RKO (cell line): ENCODE measurements at places on chromosomes 12 and 14.
A peak's percentile ranks its signal among the peaks of the same experiment; 100 is the strongest.

DNA sequence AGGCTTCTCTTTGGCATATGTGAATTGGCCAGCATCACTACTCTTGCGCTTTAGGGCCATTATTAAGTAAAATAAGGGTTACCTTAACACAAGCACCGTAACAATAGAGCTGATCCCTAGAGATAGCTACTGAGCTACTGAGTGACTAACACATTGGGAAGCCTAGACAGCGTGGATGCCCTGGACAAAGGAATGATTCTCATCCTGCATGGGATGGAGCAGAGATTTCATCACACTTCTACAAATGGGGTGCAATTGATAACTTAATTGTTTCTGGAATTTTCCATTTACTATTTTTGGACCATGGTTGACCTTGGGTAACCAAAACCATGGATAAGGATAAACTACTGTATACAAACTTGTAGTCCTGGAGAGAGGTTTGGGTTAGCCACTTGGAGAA lies 57.1 kb downstream of the FBXO34 start:
- DNase-seq = no peak

- DNase-seq = no peak
Observed at GRCh38 chr12:49543914-49544815, 5.3 kb downstream of the KCNH3 start.

DNA sequence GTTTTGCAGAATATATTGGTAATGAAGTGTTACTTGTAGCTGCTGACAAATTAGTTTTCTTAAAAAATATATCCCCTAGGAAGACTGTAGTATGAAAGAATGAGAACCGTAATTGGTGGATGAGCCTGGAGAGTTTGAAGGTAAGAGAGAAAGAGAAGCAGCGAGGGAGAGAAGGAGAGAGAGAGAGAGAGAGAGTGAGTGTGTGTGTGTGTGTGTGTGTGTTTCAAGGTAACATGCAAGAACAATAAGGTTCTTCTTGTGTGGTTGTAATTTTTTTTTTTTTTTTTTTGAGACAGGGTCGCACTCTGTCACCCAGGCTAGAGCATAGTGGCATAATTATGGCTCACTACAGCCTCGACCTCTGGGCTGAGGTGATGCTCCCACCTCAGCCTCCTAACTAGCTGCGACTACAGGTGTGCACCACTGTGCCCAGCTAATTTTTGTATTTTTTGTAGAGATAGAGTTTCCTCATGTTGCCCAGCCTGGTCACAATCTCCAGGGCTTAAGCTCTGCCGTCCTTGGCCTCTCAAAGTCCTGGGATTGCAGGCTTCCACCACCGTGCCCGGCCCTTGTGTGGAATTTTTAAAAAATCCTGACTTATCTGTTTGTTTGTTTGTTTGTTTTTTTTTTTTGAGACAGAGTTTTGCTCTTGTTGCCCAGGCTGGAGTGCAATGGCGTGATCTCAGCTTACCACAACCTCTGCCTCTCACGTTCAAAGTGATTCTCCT lies 73.7 kb downstream of the RASSF3 start:
- no peak for DNase-seq

GRCh38 chr14:101463566-101464171 lies 97.6 kb upstream of the DIO3 start:
- DNase-seq = no peak

DNA sequence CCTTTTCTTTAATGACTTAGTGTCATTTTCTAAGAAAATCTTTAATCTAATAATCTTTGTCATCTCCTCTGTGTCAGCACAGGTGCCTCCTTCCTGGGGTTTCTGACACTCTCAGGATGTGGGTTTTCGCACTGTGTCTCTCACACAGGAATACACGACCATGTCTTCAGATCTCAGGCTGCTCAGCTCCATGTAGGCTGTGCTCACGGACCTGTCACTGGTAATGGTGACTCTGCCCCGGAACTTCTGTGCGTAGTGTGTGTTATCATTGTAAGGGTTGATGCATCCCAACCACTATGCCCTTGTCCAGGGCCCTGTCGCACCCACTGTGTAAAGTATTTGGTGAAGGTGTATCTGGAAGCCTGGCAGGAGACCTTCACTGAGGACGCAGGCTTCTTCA lies 647.8 kb downstream of the TMEM121 start:
- no peak for DNase-seq

GRCh38 chr12:113837084-113837483 lies 129.0 kb downstream of the RBM19 start:
- DNase-seq = no peak

- no peak for DNase-seq
Observed at GRCh38 chr12:52035190-52035589, 16.1 kb upstream of the NR4A1 start.

DNA sequence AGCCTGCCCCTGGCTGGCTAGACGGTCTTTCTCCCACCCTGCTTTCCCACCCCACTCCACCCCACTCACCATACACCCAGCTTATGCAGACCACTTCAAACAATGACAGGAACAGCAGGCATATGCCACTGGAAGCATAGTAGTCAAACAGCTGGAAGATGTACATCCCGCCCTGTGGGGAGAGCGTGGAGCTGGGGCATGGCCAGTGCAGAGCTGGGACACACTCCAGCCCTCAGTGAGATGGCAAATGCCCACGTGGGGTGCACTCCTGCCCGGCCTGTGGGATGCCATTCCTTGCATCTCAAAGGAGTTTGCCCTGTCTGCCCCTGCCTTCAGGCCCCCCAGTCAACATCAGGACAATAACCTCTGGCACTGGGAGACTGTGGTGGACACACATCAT lies 18.8 kb downstream of the SLC6A12 start:
- no peak for DNase-seq

DNA sequence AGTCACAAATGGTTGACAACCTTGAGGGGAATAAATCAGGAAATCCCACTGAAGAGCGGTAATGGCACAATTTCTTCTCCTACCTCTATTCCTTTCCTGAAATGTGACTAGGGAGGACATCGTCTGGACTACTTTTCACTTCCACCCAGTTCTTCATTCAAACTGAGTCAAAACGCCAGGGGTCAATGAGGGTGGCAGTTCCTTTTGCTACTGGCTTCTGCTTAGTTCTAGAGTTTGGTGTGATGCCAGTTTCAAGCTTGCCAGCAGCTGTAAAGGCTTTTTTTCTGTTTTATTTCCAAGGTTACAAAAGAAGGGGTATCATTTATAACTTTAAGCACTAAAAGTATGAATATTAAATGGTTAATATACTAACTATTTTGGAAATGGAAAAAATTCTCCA lies 286.5 kb downstream of the SOX5 start:
- DNase-seq = no peak

- DNase-seq = no peak
Observed at GRCh38 chr14:99660006-99660566, 15.2 kb downstream of the HHIPL1 start.

DNA sequence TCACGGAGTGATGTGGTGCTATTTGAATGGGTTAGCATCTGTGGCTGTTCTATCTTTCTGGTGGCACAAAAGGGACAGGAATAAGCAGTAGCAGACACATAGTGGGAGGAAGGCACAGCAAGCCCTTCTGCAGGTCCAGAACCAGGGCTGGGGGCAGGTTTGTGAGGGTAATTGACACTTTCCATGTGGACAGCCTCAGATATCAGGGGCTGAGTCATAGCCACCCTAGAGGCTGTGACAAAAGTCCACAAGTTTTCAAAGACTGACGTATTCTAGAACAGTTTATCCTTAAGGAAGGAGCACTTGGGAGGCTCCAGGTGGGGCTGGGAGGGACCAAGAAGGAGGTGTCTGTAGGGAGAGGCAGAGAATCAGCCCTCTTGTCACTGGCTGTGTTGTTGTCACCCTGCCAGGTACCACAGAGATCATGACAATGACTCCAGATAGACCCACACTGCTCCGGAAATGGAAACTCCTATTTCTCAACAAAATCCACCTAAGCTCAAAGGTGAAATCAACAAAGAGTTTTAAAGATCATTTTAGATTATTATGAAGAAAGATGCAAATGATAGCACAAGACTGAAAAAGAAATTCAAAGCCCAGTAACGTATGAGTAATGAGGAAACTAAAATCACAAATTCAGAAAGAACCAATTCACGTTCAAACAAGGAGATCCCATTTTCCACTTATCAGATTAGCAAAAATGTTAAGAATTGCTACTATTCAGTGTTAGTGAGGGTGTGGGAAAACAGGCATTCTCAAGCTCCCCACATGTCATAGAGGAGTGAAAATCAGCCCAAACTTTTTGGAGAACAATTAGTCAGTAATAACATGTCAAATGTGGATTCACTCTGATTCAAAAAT lies 48.3 kb downstream of the NFKBIA start:
- no peak for DNase-seq

- no peak for DNase-seq
Observed at GRCh38 chr12:90216815-90217214, 508.2 kb upstream of the ATP2B1 start.

GRCh38 chr14:23916004-23916403 lies 37.6 kb upstream of the DHRS4 start:
- DNase-seq = no peak

DNA sequence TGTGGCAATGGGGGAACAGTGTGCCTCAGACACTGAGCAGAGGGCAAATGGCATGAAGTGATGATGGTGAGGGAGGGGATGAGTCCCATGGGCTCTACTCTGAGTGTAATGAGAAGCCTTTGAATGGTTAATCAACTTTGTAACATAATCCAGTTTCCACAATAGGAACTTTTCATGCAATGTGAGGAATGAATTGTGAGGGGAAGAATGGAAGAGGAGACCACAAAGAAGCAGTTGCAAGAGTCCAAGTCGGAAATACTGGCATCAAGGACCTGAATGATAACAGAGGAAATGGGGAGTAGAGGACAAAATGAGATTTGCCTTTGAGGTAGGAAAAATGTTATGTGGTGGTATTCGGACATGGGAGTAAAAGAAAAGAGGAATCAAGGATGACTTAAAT lies 476.9 kb upstream of the PRICKLE1 start:
- DNase-seq = no peak

- DNase-seq = no peak
Observed at GRCh38 chr14:34335968-34336367, 126.1 kb downstream of the SPTSSA start.

DNA sequence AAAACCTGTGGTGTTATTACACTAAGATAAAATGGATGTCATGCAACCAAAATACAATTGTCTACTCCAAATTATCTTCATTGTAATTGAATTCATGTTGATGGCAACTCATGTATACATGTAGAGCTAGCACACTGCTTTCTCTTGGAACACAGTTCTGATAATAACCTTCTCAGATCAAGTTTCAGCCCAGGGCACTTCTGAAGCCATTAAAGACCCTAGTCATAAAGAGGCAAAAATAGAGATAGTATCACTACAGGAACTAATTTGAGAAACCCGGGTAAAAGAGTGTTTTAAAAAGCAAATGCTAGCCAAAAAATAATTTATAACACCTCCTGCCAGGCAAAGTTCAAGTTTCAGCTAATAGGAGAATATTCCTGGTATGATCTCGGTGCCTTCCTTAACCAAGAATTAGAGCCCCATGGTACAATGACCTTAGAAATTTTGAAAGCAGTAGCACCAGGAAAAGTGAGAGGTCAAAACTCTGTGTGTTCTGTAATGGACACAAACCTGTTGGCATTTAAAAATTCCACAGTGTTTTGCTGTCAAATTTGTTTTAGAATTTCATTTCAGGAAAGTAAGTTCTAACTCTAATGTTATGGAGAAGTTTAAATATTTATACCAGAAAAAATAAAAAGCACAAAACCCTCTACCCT lies 105.0 kb upstream of the FRMD6 start:
- no peak for DNase-seq

DNA sequence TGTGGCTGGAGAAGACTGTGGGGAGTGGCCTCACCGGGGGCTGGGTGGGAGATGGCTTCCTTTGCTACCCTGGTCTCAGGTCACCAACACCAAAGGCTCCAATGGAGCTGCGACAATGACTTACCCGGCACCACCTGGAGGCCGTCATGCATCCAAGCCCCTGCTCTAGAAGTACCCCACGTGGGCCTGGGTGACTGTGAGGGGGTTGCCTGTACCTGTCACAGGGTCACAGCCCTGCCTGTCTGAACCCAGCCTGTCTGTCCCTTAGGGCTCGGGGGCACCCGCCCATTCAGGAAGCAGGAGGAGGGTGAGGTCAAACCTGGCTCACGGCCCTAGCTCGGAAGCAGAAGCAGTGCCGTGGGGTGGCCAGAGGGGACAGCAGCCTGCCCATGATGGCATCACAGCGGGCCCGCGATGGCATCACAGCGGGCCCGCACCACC lies 18.9 kb downstream of the ABCB9 start:
- DNase-seq = no peak

DNA sequence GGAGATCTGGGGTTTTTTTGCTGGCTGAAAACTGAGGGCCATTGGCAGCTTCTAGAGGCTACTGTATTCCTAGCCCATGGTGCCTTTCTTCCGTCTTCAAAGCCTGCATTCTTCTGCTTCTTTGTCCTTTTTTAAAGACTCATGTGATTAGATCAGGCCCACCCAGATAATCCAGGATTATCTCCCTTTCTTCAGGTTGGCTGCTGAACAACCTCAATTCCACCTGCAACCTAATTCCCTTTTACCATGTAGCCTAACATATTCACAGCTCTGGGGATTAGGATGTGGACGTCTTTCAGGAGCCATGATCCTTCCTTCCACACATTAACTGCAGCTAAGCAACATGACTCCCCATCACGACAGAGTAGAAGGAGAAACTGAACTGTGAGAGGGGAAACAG lies 985.5 kb downstream of the DIO2 start:
- no peak for DNase-seq

DNA sequence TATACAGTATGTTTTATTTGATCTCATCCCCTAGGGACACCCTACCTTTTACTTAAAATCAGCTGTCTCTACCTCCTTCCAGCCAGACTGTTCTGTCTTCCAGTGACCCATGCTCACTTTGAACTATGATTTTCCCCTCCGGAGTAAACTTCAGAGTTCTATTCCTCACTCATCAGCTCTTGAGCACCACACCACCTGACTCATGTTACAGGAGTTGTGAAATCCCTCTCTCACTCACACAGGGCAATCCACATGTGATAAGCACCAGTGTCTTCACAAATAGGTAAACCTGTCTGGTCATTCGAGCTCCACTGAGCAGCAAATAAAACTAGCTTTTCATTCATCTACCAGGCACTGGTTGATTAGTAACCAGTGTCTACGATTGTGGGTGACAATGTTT lies 177.3 kb upstream of the BMP4 start:
- DNase-seq = no peak

GRCh38 chr12:52300796-52301691 lies 9.7 kb upstream of the KRT81 start:
- DNase-seq = no peak

GRCh38 chr12:27733052-27733656 lies 22.5 kb downstream of the MRPS35 start:
- peak; percentile 75 for DNase-seq

DNA sequence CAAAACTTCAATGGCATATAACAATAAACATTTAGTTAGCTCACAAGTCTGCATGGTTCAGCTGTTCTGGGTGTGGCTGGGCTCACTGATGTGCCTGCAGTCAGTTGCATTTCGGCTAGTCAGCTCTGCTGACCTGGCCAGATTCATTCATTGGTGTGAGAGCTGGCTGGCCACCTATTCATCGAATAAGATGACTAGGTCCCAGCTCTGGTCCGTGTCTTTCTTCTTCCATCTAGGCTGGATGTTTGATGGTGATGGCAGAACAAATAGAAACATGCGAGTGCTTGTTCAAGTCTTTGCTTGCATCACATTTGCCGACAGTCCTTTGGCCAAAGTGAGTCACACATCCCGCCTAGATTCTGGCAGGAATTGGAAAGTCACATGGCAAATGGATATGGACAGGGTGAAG lies 203.3 kb upstream of the CRY1 start:
- DNase-seq = no peak

GRCh38 chr14:61104358-61104757 lies 123.3 kb downstream of the SLC38A6 start:
- no peak for DNase-seq

GRCh38 chr12:2691006-2691344 lies 103.8 kb upstream of the FKBP4 start:
- no peak for DNase-seq
